ENCODE measurements at places on chromosomes 13 and 19. TPM values are rescaled to one million over a fixed set of nuclear protein-coding genes. Genes with fewer than 3 reads are reported as not detected.

Gene NALCN
- total RNA-seq: 0.09 TPM

Gene PSG7
- not detected for total RNA-seq

Gene PSG4
- total RNA-seq: not detected

Gene SIGLEC10
- total RNA-seq: 2.0 TPM

Gene TPTE2
- total RNA-seq: not detected

DNA sequence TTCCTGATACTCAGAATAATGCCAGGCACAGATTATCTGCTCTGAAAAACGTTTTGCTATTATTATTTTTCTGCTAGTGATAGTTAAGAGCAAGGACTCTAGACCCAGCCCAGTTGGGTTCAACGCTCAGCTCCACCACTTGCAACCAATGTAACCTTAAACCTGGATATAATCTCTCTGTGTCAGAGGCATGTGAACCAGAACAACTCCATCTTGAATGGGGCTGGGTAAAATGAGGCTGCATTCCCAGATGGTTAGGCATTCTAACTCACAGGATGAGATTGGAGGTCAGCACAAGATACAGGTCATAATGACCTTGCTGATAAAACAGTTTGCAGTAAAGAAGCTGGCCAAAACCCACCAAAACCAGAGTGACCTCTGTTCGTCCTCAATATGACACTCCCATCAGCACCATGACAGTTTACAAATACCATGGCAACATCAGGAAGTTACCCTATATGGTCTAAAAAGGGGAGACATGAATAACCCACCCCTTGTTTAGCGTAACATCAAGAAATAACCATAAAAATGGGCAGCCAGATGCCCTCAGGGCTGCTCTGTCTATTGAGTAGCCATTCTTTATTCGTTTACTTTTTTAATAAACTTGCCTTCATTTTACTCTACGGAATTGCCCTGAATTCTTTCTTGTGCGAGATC is 13.6 kb downstream of the FAM187B start:
- no peak for DNase-seq

DNA sequence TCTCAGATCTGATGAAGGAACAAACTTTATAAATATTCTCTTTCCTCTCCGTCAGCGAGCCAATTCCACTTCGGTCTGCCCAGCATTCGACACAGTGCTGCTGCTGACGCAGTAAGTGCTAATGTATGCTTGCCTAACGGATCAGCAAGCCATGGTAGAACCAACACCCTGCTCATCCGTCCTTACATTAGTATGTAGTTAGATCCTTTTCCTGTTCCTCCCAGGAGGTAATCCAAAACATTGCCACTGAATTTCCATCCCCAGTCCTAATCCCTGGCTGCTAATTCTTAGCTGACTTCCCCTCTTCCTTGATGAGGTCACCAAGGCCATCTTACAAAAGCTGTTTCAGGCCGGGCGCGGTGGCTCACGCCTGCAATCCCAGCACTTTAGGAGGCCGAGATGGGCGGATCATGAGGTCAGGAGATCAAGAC is 88.0 kb downstream of the STARD13 start:
- DNase-seq: no peak

DNA sequence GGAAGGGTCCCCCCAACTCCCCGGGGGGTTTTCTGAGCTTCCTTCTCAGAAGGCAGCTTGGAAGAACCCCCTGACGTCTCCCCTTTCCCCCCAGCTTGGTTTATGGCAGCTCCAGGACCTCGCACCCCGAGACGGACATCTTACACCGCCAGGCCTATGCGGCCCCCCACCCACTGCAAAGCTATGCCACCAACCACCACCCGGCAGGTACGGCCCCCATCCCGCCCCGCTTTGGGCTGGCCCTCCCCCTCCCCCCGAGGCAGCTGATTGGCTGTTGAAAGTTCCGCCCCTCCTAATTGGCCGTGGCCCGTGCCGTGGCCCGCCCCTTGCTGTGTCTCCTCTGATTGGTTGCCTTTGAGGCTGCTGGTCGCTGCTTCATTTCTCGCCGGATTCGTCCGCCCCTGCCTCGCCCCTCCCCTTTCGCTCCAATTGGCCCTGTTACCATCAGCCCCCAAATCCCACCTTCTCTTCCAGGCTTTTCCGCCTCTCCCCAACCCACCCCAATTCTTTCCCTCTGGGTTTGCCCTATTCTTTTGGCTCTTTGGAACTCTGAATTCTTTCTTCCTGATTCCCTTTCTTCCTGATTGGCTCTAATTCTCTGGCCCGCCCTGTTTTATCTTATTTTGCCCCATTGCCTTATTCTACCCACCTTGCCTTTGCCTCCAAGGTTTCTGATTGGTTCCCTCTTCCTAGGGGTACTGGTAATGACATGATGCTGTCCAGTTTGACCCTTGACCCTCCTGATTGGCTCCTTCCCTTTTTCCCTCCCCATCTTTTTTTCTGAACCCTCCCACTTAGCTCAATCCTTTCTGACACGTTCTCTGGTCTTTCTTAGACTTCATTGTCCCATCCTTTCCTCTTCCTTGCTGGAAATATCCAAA is 2.5 kb downstream of the PRR12 start:
- DNase-seq: peak; percentile 89

GRCh38 chr13:40074338-40074737 is 418.9 kb downstream of the COG6 start:
- no peak for DNase-seq

- no peak for DNase-seq
These were observed 45.8 kb downstream of the RUBCNL start for GRCh38 chr13:46341112-46341711.

- DNase-seq: no peak
These were observed 97.7 kb downstream of the ANKRD10 start for GRCh38 chr13:110817143-110817542.

DNA sequence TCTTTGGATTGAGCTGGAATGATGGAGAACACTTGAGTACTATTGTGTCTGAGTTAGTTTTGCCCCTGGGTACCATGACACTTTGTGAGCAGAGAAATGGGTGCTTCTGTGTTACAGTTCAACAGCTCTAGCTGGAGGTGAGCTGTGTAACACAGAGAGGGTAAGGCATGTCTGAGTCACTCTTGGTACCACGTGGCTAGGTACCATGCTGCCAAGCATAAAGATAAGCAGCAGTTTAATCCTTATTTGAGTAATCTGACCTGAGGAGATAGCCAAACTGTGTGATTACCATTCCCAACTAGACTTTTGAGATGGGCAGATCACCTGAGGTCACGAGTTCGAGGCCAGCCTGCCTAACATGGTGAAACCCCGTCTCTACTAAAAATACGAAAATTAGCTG is 122.0 kb downstream of the OLFM4 start:
- no peak for DNase-seq

DNA sequence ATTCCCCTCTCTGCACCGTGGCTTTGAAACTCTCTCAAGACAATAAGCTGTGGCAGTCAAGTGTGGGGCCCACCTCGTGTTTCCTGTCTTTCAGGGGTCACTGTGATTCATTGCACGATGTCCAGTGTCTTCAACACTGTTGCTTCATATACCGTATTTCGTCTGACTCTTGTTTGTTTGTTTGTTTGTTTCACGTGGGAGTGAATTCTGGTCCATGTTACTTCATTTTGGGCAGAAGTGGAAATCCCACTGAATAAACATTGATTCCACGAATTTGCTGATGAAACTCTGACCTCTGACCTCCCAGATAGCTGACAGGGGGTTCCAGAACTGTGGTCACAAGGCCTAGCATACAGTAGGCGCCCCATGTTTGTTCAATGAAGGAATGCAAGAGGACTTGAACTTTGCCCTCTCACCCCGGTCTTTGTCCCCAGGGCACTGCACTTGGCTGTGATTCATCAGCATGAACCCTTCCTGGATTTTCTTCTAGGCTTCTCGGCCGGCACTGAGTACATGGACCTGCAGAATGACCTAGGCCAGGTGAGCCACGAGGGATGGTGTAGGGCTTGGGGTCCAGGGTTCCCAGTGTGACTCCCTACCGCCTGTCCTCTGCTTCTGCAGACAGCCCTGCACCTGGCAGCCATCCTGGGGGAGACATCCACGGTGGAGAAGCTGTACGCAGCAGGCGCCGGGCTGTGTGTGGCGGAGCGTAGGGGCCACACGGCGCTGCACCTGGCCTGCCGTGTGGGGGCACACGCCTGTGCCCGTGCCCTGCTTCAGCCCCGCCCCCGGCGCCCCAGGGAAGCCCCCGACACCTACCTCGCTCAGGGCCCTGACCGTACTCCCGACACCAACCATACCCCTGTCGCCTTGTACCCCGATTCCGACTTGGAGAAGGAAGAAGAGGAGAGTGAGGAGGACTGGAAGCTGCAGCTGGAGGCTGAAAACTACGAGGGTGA is 5.1 kb downstream of the NFKBIB start:
- peak; percentile 46 for DNase-seq

GRCh38 chr13:24893863-24894262 is 129.9 kb downstream of the RNF17 start:
- no peak for DNase-seq

Measured in right lobe of liver (tissue), 6 donors.